ENCODE measurements at places on chromosomes 6 and 20.

DNA sequence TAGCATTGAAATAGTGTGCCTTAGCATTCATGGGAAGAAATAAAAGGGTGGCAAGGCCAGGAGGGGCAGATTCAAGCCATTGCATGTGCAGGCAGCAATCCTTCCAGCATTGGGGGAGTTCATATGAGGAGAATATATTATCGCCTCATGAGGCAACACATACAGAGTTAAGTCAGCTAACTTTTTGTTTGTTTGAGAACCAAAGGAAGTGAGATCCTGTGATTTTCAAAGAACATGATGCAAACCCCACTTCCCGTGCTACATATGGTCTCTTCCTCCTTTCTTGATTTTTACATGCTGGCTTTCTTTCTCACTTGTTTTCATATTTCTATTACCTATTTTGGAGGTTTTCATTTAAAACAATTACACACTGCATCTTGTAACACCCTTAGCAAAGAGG is 579.7 kb upstream of the ARID1B start:
- DNase-seq, result no peak

DNA sequence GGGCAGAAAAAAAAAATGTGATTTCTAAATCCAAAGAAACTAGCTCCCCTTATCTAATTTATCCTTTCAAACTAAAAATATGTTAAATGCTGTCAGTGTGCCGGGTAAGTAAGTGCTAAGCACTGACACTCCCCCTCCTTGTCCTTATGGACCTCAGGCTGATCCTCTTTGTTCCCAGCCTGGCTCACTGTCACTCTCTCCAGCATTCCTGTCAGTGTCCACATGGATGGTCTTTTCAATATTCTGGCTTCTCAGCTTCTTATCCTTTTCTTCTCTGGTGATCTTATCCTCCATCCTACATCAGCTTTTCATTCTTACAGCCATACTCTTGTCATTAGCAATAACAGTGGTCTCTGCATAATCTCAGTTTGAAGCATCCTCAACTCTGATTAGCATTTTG is 55.0 kb downstream of the BCKDHB start:
- DNase-seq, result no peak

- no peak for DNase-seq
Measured at GRCh38 chr6:145822456-145822855, 7.9 kb upstream of the FBXO30 start.

- no peak for DNase-seq
Measured at GRCh38 chr6:144588697-144589325, 303.7 kb downstream of the UTRN start.

- DNase-seq, result no peak
Measured at GRCh38 chr20:58694241-58695083, 1.9 kb downstream of the NPEPL1 start.

GRCh38 chr6:167866642-167867041 is 39.9 kb downstream of the AFDN start:
- DNase-seq, result no peak

GRCh38 chr6:36577301-36577700 is 16.9 kb upstream of the SRSF3 start:
- no peak for DNase-seq

DNA sequence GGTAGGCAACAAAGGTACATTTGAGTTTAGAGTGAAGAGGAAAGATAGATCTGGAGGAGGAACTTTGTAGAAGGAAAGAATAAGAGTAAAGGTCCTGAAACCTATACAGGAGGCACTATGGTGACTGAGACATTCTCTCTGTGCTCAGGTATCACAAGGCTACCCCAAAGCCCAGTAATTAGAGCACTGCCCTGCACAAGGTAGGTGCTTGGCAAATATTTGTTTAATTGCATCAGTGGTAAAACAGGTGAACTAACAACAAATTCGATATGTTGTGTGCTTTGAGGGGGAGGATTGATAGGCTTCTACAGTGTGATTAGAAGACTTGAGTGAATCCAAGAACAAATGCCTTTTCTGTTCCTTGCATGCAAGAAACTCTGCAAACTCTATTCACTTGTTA is 6.8 kb upstream of the TSHZ2 start:
- no peak for DNase-seq

- DNase-seq, result no peak
Measured at GRCh38 chr6:12594530-12594893, 122.1 kb upstream of the PHACTR1 start.

- no peak for DNase-seq
Measured at GRCh38 chr20:62439218-62439617, 11.9 kb upstream of the RBBP8NL start.

GRCh38 chr6:165717732-165718465 is 54.9 kb upstream of the PDE10A start:
- DNase-seq, result no peak

- DNase-seq, result no peak
Measured at GRCh38 chr6:121531658-121532169, 96.3 kb downstream of the GJA1 start.

GRCh38 chr6:158377860-158378259 is 65.6 kb downstream of the TULP4 start:
- no peak for DNase-seq

GRCh38 chr6:90544081-90544480 is 42.8 kb downstream of the MAP3K7 start:
- DNase-seq, result no peak

GRCh38 chr6:84696166-84696565 is 68.2 kb downstream of the TBX18 start:
- DNase-seq, result no peak

DNA sequence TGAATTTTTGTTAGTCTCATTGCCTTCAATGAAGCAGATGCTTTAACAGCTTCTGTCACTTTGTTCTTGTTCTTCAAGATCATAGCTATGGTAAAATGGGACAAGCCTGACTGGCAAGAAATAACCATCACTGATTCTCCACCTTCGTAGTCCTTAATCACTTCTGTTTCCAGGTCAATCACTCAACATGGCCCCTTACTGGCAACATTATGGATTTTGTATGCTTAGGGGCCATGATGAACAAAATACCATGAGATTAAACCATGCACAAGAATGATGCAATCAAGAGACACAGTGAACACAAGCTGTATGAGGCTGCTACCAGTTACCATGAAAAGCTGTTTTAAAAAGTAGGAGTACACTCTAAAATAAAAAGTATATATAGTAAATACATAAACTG is 32.8 kb downstream of the ADNP start:
- no peak for DNase-seq
